ENCODE measurements at places on chromosomes 5 and 9. TPM values are rescaled to one million over a fixed set of nuclear protein-coding genes. Genes with fewer than 3 reads are reported as not detected.

The ERAP2 gene
- 2.7 TPM for total RNA-seq

The MED10 gene
- total RNA-seq, result 25.1 TPM

The EPB41L4A gene
- total RNA-seq, result 3.9 TPM

The ZDHHC11B gene
- total RNA-seq, result not detected

The C5orf34 gene
- total RNA-seq, result 1.9 TPM

The AHRR gene
- 17.3 TPM for total RNA-seq

The SGCD gene
- 27.7 TPM for total RNA-seq

DNA sequence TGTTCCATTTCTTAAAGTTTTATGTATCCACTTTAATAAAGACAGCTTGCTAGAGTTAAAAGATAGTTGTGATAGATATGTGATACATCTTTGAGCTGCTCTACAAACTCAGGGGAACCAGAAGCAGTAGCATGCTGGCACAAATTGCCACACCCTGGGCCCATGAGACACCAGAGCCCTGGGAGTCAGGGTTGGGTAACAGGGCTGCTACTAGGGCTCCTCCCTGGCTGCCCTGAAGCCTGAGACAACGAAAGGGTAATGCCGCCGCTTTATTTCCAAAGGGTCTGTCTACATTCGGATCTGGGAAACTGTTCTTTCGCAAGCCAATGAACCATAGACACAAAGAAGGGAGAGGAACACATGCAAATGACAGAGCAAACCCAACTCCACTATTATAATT lies 29.2 kb downstream of the PTPN3 start:
- H3K27me3 ChIP-seq, result no peaks in the 10 kb centered on the region
- H3K4me3 ChIP-seq, result no peak overlapping the region

GRCh38 chr5:32522429-32523143 lies 62.8 kb upstream of the SUB1 start:
- no peak overlapping the region for H3K27ac ChIP-seq
- H3K4me1 ChIP-seq, result peaks cover 12% of the 10 kb centered on the region
- no peaks in the 10 kb centered on the region for H3K27me3 ChIP-seq
- DNase-seq, result no peak
- no peak overlapping the region for H3K4me3 ChIP-seq

DNA sequence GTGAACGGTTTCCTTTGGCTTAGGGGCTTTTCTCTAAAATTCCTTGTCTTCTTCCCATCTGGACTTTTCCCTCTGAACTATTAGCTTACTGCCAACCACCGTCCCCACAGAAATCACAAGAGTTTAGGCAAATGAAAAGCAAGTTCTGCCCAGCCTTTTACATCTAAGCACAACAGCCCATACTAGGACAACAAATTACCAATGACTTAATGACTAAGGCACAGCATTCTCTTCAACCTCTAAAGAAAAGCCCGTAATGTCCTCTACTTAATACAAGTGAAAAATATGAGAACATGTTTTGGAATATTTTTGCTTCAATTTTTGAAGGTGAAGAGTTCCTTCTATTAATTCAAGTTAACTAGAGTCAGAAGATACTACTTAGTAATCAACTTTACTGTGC lies 1.2 kb downstream of the ZBTB5 start:
- H3K27me3 ChIP-seq, result no peaks in the 10 kb centered on the region
- peaks cover 36% of the 10 kb centered on the region for H3K4me1 ChIP-seq
- no peaks in the 10 kb centered on the region for H3K36me3 ChIP-seq
- peak overlapping the region; percentile 94 for H3K4me3 ChIP-seq

DNA sequence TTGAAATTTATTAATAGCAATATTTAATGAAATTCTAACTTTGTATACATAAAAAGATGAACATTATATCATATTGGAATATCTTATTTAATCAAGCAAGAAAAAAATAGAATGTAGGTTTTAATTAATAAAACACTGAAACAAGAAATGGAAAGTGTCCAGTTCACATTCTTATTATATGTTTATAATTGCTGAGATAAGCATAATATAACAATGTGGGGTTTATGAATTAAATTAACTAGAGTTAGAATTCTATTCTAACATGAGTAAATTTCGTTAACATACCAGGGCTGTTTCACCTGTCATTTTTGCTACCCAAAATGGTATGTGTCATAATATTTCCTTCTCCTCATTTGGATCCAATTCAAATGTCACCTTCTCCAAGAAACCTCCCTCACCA lies 12.3 kb downstream of the CDH9 start:
- DNase-seq, result no peak
- H3K4me1 ChIP-seq, result no peaks in the 10 kb centered on the region
- H3K27me3 ChIP-seq, result no peaks in the 10 kb centered on the region
- no peak overlapping the region for H3K4me3 ChIP-seq
- H3K36me3 ChIP-seq, result no peaks in the 10 kb centered on the region

- no peak overlapping the region for H3K4me3 ChIP-seq
- no peak for DNase-seq
- peaks cover 13% of the 10 kb centered on the region for H3K36me3 ChIP-seq
- H3K4me1 ChIP-seq, result peaks cover 23% of the 10 kb centered on the region
- H3K27ac ChIP-seq, result no peak overlapping the region
Observed at GRCh38 chr9:108866001-108866420, 3.9 kb downstream of the ACTL7A start.

GRCh38 chr9:103731541-103731940 lies 362.6 kb upstream of the SMC2 start:
- H3K4me1 ChIP-seq, result no peaks in the 10 kb centered on the region
- no peak overlapping the region for H3K4me3 ChIP-seq
- no peak for DNase-seq
- no peak overlapping the region for H3K27ac ChIP-seq
- no peaks in the 10 kb centered on the region for H3K27me3 ChIP-seq
- H3K36me3 ChIP-seq, result no peaks in the 10 kb centered on the region

GRCh38 chr9:28105001-28105400 lies 531.7 kb upstream of the C9orf72 start:
- peaks cover 6% of the 10 kb centered on the region for H3K27me3 ChIP-seq
- no peaks in the 10 kb centered on the region for H3K36me3 ChIP-seq
- no peak overlapping the region for H3K4me3 ChIP-seq
- no peak overlapping the region for H3K27ac ChIP-seq

- H3K4me1 ChIP-seq, result peaks cover 51% of the 10 kb centered on the region
- DNase-seq, result no peak
- H3K36me3 ChIP-seq, result peaks cover 2% of the 10 kb centered on the region
- no peaks in the 10 kb centered on the region for H3K27me3 ChIP-seq
- no peak overlapping the region for H3K4me3 ChIP-seq
Observed at GRCh38 chr9:91776409-91777291, 173.4 kb downstream of the ROR2 start.
